ENCODE measurements at places on chromosomes 6 and 20.

GRCh38 chr20:63068711-63069367, 62.1 kb upstream of the BHLHE23 start:
- DNase-seq: no peak

GRCh38 chr6:106614592-106615257, 14.6 kb downstream of the RTN4IP1 start:
- DNase-seq: no peak

GRCh38 chr6:52503851-52504781, 72.7 kb downstream of the TRAM2 start:
- DNase-seq: no peak

GRCh38 chr6:110075406-110075805, 97.3 kb downstream of the GPR6 start:
- DNase-seq: no peak

DNA sequence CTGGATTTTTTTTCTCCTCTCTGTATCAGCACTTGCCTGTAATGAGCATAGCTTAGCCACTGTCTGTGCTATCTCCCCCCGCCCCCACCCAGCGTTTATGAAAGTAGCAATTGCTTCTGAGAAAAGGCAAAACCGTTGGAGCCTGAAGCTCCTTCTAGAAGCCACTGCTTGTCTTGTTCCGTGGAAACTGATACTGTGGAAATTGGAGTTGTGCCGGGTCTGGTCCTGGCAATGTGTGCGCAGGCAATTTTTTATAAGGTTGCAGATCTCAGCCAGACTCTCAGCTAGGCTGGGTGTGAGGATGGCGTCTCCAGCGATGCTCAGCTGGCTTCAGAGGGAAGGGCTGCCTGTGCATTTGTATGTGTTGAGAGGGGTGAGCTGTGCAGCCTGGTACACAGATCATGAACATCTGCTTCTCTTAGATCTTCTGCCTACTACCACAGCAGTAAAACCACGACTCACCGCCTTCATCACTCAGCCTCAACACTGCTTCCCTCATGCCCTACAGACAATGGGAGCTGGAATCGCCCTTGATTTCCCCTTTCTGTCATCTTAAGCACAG, 72.4 kb upstream of the GTSF1L start:
- DNase-seq: no peak

DNA sequence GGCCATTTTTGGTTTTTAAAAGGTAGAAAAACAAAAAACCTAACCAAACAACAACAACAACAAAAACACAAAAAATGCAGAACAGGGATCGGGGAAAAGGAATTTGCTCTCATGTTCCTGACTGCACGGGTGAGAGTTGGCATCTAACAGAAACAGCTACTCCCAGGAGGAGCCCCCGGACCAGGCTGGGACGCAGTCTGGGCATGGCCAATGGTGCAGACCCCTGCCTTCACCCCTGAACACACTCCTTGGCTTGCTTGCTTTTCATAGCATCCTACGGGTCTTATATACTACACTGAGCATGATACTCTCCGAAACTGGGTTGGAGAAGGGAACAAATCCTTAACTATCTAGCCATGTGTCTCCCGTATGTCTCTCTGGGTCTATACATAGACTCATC, 587 bp upstream of the MAS1 start:
- DNase-seq: no peak

DNA sequence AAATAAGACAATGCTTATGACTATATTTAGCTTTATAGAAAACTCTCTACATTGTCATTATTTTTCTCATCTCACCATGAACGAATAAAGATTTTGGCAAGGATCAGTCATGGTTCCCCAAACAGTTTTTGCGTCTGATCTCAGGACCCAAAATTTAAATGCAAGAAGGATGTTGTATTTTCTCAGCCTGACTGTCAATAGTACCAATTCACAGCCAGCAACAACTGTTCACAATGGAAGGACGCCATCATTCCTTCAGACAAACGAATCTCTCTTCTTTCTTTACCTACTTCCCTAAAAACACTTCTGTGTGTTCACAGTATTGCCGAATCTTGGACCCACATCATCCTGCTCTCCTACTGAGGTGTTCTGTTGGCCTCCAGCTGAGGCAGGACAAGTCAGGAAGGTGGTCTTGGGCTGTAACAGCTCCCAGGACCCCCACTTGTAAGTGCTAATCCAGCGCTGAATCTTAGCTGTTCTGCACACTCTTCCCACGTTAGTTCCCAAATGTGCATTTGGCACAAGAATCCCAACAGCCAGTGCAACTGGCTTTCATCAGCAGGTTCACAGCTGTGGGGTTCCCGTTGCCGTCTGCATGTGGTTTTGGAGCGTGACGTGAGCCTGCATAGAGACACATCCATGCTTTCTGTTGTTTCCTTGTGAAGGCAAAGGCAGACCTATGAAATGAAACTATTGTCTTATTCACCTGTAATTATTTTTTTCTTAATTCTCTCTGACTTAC, 600.0 kb downstream of the QKI start:
- DNase-seq: no peak

DNA sequence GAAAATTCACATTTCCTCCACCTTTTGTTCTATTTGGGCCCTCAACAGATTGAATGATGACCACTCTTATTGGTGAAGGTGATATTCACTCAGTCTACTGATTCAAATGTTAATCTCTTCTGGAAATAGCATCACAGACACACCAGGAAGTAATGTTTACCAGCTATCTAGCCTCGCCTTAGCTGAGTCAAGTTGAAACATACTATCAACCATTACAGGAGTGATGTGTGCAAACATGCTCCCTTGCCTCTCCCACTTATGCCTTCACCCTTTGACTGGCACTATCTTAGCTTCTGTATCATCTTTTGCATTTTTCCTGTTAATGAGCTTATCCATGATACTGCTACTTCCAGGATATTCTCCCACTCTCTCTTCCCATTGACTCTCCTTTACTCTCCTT, 191.9 kb downstream of the CENPW start:
- DNase-seq: no peak

DNA sequence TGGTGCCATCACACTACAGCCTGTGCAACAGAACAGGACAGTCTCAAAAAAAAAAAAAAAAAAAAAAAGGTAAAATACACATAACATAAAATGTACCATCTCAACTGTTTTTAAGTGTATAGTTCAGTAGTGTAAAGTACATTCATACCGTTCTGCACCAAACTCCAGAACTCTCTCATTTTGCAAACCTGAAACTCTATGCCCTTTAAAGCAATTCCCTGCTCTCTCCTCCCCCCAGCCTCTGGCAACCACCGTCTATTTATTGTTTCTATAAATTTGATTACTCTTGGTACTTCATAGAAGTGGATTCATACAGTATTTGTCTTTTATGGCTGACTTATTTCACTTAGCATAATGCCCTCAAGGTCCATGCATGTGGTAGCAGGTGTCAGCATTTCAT, 12.9 kb downstream of the RIPOR2 start:
- DNase-seq: no peak

DNA sequence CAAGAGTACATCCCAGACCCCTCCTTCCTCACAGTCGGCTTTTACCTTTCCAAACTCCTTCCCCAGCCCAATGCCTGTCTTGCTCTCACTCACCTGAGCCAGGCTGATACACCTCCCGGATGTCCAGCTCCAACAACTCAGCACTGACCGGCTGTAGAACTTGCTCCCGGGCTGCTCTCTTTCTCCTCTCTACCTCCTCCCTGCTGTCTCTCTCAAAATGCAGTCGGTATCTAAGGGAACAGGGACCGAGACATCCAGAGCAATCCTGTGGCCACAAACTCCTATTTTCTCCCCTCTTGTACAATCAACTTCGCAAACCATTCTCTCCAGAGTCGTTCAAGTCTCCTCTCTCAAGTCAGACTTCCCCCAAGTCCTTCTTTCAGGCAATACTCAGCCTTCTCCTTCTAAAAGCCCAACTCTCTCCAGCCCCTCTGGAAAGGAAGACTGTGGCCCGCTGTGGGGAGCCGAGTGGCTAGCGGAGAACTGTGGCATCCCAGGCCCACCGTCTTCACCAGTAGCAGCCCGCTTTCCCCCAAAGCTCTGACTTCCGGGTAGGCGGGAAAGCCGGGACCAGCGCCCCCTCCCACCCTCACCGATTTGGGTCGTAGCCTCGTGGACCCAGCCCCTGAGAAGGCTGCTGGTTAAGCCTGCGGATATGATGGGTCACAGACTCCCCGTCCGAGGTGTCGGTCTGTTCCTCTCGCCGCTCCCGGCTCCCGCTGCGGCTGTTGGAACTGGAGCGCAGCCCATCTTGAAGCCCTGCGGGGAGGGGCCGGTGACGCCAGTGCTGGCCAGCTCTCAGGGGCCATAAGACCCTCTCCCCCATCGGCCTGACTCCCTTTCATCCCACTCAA, 1.1 kb downstream of the GNL1 start:
- DNase-seq: no peak

GRCh38 chr6:93196406-93196970, 222.9 kb downstream of the EPHA7 start:
- no peak for DNase-seq

DNA sequence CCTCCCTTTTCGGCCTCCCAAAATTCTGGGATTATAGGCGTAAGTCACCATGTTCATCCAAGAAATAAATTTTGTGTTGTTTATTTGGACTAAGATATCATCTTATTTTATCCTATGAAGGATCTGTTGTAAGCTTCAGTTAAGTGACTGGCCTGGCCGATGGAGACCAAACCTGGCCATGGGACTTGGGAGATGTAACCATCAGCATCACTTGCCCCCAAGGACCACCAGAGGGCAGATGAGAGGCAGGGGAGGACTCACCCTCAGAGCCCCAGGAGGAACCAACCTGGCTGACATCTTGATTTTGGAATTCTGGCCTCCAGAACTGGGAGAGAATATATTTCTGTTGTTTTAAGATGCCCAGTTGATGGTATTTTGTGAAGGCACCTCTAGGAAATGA, 266.7 kb downstream of the CDH26 start:
- DNase-seq: no peak

All from stimulated activated CD4-positive, alpha-beta T cell treated with anti-CD3 and anti-CD28 coated beads, Interleukin-4, amount 100 ng/mL, for 48 hours (primary cell).